AG04449 (cell line): ENCODE measurements at places on chromosomes 1 and 21.

DNA sequence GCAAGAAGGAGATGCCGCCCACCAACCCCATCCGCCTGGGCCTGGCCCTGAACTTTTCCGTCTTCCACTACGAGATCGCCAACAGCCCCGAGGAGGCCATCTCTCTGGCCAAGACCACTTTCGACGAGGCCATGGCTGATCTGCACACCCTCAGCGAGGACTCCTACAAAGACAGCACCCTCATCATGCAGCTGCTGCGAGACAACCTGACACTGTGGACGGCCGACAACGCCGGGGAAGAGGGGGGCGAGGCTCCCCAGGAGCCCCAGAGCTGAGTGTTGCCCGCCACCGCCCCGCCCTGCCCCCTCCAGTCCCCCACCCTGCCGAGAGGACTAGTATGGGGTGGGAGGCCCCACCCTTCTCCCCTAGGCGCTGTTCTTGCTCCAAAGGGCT is 732 bp downstream of the SFN start:
- DNase-seq: no peak

DNA sequence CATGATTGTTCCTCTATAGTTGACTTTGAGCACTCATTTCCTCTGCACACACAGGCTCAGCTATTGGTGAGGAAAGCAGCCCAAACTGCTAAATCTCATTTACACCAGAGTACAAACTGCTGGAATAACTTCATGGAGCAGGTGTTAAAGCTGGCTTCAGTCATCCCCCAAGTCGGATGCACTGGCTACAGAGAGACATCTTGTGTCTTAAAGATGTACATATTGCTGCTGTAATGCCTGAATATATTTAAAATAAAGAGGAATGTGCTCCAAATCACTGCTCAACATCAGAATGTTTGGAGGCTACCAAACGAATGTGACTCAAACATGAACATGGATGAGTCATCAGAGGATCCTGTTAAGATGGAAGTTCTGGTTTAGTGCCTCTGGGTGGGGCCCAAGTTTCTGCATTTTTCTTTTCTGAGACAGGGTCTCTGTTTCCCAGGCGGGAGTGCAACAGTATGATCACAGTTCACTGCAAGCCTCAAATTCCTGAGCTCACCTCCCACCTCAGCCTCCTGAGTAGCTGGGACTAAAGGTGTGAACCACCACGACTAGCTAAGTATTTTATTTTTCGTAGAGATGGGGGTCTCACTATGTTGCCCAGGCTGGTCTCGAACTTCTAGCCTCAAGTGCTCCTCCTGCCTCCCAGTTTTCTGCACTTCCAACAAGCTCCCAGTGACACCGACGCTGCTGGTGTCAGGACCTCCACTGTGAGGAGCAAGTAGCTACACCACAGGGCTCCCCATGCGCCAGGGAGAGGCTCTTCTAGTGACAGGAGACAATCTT is 79.0 kb upstream of the KRTAP19-8 start:
- peak; percentile 61 for DNase-seq

GRCh38 chr1:201640624-201641023 is 101.7 kb downstream of the NAV1 start:
- DNase-seq: no peak

DNA sequence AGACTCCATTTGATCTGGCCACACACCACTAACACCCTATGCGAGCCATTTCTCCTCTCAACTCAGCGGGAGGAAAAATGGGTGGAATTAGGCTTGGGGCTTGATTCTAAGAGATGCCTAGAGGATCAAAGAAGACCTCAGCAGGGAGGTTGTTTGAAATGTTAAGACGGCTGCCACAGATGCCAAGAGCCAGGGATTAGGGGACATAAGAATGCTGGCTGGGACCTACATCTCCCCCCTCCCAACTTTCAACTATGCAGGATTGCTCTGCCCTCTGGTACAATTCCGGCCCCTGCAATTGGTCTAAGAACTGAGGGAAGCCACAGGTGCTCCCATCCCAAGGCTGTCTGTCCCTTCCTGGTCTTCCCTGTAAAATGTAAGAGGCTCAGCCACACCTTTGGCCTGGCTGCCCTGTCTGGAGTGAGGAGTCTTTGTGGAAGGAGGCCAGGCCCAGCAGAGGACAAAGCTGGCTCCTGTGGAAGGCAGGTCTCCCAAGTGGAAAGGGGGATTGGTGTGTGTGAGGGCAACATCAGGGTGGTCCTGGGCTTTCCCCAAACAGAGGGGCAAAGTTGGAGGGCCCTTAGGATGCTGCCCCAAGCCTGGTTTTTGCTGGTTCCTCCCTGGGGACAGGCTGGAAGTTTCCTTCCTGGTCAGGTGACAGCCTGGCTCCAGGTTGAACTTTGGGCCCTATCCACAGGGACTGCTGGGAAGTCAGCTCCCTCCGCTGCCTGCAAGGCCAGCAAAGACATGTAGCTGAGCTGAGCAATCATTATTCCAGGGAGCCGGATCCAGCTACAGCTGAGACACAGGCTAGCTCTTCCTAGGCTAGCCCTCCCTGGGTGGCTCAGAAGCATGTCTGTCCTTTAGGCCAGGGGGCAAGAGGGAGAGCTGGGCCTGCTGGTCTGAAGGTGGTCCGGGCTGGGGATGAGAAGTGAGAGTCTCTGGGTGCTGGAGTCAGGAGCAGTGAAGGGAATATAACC is 34.5 kb upstream of the SYNC start:
- no peak for DNase-seq

- DNase-seq: no peak
Observed at GRCh38 chr1:25992689-25993171, 5.1 kb downstream of the PAFAH2 start.

GRCh38 chr1:46691997-46692790 is 20.5 kb downstream of the TEX38 start:
- no peak for DNase-seq

- no peak for DNase-seq
Observed at GRCh38 chr1:46551597-46552095, at the start of gene KNCN. Gene KNCN, minus strand, starts transcription at chr1:46551647. Its CDS starts 432 bp downstream, at chr1:46551215.

- DNase-seq: no peak
Observed at GRCh38 chr21:39079617-39080016, 103.6 kb downstream of the PSMG1 start.

DNA sequence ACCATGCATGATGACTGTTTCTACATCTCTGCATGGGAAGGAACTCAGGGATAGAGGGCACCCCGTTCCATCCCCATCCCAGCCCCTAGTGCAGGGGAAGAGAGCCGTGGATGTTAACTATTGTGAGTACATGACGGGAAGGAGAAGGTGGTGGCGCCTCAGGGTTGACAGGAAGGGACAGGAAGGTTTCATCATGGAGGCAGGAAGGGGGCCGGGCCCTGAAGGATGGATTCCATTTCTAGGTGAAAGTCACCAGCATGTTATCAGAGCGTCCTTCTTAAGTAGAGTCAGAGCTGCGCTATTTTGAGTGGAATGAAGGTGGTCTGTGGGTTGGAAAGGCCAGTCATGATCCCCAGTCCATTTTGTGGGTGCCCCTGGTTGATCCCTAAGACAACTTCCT is 25.1 kb upstream of the ZNF648 start:
- DNase-seq: no peak

- DNase-seq: no peak
Observed at GRCh38 chr1:227888404-227889046, 59.2 kb downstream of the WNT9A start.

GRCh38 chr21:45943630-45944540 is 37.7 kb upstream of the COL6A1 start:
- DNase-seq: no peak

GRCh38 chr1:70856201-70856600 is 191.4 kb downstream of the PTGER3 start:
- no peak for DNase-seq

GRCh38 chr1:169601096-169601881 is 15.0 kb upstream of the F5 start:
- no peak for DNase-seq

DNA sequence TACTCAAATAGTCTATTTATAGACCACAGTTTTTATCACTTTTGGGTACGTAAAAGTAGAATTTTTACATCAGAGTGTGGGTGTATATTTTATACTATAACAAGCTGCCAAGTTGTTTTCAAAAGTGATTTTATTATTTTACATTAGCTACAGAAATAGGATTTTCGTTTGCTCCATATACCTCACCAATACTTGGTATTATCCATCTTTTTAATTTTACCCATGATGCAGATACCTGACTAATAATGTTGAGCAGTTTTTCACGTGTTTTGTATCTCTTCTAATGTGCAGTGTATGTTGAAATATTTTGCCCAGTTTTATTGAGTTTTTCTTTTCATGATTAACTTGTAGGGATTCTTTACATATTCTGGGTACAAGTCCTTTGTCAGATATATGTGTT is 379.8 kb downstream of the MATN1 start:
- no peak for DNase-seq

- DNase-seq: no peak
Observed at GRCh38 chr1:10211805-10212410, 1.5 kb downstream of the KIF1B start.

DNA sequence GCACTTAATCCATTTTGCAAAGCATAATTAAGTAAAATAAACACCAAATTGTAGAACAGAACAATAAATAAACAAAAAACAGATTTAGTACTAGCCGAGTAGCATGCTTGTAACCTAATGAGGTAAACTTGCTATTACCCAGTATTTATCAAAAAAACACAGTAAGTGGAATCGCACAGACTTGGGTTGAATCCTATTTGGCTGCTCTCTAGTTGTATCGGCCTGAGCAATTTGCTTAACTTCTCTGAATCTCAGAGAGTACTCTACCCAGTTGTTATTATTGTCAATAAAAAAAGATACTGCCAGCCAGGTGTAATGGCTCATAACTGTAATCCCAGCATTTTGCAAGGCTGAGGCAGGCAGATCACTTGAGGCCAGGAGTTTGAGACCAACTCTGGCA is 664.3 kb downstream of the ADGRL2 start:
- no peak for DNase-seq

DNA sequence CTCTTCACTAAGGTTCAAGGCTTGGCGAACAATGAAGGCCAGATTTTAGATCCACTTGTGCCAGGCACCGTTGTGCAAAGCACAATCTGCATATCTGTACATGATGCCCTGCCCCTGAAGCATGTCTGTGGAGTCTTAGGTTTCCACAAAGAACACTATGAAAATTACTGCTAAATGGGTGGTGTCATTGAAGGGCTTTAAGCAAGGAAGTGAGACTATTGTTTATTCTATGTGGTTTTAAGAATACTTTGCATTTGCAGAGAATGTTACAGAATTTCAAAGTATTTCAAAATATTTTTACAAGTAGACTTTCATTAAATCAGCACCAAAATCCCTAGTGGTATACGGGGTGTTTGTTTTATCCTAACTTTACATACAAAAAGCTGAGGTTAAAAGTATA is 8.8 kb downstream of the TSEN15 start:
- peak; percentile 50 for DNase-seq

DNA sequence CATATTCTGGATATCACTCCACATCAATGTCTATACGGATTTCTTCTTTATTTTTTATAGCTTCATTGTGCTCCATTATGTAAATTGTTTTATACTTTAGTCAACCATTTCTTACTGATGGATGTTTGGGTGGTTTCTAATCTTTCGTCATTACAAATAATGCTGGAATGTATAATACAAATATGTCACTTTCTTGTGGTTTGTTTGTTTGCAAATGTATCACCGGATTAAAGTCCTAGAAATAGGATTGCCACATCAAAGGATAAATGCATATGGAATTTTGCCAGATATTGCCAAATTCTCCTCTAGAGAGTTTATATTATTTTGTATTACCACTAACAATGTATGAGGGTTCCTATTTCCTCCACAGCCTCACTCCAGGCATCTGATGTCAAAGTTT is 48.7 kb upstream of the PRDM2 start:
- no peak for DNase-seq

GRCh38 chr21:34367320-34367935 is 3.6 kb downstream of the KCNE2 start:
- DNase-seq: peak; percentile 60

GRCh38 chr1:2504949-2505272 is 21.5 kb downstream of the PANK4 start:
- DNase-seq: no peak

DNA sequence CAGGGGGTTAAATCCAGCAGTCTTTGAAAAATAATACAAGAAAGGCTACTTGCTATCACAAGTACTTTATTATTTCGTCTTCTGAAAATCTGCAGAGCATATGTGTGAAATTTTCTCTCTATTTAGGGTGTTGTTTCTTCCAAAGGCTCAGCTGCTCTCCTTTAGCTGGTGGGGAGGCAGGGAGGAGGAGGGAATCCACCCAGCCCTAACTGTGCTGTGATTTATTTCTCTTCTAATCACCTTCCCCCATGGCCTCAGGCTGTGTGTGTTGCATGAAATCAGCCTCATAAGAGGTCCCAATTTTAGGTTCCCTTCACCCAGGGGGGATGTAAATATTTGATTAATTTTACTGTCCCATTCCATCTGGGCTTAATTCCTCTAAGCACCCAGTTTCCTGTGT is 77.6 kb upstream of the PGBD5 start:
- no peak for DNase-seq

- DNase-seq: no peak
Observed at GRCh38 chr1:6005276-6005917, 13.2 kb upstream of the NPHP4 start.

DNA sequence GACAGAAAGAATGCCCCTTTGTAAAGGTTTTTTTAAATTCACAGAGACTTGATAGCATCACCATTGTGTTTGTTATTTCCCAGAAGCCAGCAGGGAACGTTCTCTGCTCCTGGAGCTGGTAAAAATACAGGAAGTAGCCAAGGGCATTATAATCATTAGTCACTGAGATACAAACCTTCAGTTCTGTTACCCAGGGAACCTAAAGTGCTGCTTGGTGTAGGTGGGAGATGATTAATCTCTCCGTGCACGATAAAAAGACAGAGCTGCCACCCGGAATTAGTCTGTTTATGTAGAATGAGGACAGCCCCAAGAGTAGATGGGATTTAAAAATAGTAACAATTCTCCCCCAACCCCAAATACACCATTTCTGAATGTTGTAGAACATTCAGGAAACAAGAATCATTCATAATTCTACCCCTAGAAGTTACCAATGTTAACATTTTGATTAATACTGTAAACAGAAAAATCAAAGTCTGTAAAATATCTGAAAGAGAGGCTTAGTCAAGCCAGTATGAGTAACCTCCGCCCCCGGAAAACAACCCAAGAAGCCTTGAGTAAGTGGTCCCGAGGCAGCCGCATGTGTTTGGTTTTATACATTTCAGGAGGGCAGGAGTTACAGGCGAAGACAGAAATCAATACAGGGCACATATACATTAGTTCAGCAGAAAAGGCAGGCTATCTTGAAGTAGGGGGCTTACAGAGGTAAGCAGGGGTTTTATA is 45.3 kb upstream of the CTBS start:
- DNase-seq: no peak

DNA sequence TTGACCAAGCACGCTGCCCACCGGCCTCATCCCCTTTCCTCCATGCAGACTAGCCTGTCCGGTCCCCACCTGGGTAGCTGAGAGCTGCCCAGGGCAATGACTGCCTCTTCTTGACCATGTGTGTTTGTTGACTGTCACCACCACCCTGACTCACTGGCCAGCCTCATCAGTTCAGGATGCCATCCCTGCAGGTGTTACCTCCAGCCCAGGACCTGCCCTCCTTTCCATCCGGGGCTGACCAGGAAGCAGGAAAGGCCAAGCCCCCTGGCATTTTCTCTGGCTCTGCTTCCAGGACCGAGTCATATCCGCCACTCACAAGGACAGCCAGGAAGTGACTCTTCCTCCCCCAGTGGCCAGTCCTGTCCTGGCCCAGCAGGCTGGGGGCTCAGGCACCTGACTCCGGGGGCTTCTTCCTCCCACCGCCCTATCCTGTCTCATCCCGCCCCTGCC is 17.1 kb downstream of the EPHA2 start:
- DNase-seq: no peak
